GM13976 (cell line): ENCODE measurements at places on chromosomes 11 and 22.

- no peak for DNase-seq
Observed at GRCh38 chr22:40624770-40625169, 11.7 kb downstream of the MRTFA start.

DNA sequence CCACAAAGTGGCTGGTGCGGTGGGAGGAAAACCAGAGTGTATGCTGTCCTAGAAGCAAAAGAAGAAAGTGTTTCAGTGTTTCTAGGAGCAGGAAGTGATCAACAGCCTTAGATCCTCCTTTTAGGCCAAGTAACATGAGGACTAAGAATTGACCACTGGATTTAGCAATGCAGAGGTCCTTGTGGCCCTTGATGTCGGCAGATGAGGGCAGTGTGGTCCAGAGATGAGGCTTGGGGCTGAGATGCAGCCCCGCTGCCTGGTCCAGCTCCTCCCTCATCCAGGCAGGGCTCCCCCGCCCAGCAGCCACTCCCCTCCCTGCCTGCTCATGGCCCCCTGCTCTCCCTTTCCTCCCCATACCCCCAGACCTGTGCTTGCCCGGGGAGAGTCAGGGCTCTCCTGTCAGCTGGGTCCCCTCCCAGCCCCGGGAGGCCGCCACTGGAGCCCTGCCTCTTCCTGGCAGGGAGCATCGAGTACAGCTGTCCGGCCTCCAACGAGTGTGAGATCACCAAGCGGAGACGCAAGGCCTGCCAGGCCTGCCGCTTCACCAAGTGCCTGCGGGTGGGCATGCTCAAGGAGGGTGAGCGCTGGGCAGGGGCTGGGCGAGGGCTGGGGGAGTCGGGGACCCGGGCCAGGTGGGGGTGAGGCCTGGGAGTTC lies 3.7 kb downstream of the TRMT112 start:
- DNase-seq = no peak

GRCh38 chr11:134460062-134460561 lies 48.1 kb upstream of the B3GAT1 start:
- no peak for DNase-seq

DNA sequence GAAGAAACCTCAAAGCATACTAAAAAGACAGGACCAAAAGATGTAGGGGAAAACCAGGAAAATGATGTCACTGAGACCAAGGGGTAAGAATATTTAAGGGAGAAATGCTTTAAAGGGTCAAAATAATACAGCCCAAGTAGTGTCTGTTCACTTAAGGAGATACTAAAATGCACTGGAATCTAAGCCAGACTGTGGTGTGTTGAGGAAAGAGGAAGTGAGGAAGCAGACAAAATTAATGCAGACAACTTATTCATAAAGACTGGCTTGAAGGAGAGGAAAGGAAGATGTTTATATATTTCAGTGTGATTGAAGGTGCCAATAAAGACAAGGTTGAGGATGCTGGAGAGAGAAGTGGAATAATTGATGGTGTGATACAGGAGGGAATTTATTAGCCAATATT lies 15.7 kb downstream of the ZNF215 start:
- DNase-seq = no peak

DNA sequence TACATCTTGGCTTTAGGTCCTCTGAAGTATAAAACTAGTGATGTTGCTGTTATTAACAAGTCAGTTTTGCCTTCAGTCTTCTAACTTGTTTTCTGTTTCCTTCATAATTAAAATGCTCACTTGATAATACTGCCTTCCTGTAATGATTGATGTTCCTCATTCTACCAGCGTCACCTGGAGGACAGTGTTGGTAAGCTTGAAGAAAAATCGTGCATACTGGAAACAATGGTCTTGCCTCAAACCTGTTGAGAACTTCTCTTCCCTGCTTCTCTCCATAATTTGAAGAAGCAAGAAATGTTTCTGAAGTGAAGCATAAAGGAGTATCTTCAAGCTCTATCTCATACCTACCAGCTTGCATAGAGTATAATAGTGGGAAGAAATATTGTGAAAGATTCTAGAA lies 3.0 kb downstream of the YWHAH start:
- DNase-seq = peak; percentile 66

- no peak for DNase-seq
Observed at GRCh38 chr22:24099666-24100065, 81.6 kb upstream of the SUSD2 start.
